ENCODE measurements at places on chromosomes 5 and 9.

- no peak for DNase-seq
Measured at GRCh38 chr5:77972469-77973252, 196.5 kb upstream of the TBCA start.

- DNase-seq: no peak
Measured at GRCh38 chr5:16735101-16736060, 118.6 kb upstream of the RETREG1 start.

DNA sequence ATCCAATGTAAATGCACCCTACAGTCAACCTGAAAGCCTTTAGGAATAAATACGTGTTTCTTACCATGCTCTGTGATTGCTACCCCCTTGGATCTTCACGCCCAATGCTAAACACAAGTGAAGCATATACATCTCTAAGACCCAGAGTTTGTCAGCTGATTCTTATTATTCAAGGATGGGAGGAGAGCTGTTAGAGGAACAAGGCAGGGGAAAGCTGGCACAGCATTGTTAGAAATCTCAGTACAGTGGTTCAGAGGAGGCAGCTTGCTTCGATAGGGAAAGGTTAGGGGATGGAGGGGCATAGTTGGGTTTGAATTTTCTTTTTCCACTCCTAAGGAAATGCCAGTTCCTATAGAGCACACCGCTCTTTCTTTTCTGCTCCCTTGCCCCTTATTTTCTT, 16.7 kb upstream of the TAF11L2 start:
- DNase-seq: no peak

DNA sequence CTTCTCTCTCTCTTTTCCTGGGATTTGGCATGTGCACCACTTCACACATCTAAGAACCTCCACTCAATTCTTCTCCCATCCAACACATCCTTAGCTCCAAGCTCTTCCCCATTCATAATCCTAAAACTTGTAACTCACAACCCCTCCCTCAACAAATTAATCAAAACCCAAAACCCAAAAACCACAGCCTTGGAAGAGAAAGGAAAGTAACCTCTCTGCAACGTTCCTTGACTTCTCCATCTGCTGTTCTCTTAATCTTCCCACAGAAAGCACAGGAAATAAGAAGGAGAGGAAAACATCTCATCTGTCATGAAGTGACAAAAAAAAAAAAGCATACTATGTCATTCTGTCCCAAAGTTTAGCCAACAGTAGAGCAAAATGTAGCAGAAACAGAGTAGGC, 66.2 kb downstream of the DRD1 start:
- DNase-seq: no peak

- DNase-seq: no peak
Measured at GRCh38 chr5:82413302-82414040, 135.3 kb upstream of the RPS23 start.

GRCh38 chr5:181233801-181234454, 9.8 kb downstream of the RACK1 start:
- no peak for DNase-seq

DNA sequence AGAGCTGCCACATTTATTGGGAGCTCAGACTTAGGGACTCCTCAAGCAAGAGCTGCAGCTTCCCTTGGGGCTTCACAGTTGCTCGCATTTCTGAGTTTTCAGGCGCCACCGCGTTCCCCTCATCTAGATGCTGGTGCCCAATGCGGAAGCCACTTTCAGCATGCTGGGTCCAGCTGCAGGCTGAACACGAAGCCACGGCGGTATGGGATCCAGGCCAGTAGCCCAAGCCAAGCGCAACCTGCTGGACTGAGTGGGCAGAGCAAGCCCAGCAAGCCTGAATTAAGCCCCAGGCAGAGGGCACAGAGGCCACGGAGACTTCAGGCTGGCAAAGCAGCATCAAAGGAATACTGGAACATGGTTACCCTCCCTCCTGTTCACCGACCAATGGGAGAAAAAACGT, 391.5 kb downstream of the HTR1A start:
- no peak for DNase-seq

DNA sequence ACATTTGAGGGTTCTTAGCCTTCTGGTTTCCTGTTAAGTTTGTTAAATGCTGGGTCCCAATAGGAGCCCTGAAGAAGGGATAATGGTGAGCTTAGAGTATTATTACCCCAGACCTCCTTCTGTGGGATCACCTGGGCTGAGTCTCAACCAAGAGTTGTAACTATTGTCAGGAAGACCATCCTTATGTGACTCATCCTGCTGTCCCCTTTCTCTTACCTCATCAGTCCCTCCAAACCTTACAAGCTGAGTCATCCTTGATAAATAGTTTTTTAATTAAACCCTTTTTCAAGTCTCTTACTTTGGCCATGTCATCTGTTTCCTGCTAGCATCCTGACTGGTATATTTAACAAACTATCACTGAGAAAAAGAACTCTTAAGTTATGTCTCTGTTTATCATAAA, 502.8 kb downstream of the LRRC70 start:
- no peak for DNase-seq

DNA sequence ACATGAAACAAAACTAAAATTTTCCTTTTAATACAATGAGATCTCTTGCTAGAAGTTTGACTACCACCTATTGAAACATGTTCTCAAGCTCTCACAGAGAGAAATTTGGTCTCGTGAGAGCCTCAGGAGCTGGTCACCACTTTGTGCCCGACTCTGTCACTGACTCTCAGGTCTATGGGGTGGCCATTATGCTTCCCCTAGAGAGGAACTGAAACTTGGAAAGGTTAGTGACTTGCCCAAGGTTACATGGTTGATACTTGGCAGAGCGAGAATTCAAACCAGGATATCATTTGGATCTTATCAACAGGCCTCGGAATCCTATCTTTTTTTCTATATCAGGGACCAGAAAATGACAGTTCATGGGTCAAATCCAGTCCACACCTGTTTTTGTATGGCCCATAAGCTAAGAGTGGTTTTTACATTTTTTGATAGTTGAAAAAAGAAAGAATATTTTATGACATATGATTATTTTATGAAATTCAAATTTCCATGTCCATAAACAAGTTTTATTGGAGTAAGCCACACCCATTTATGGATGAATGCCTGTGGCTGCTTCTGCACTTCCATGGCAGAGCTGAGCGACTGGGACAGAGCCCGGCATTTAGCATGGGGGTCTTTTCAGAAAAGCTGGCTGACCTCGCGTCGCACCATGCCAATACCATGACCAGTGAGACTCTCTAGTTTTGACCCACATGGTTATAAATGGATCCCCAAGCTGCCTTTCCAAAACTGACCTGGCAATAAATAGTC, 44.8 kb upstream of the EQTN start:
- no peak for DNase-seq

Measured in CD4-positive, alpha-beta T cell treated with Interleukin-10 for 1 hour (primary cell).